ENCODE measurements at places on chromosomes 1 and 21.

DNA sequence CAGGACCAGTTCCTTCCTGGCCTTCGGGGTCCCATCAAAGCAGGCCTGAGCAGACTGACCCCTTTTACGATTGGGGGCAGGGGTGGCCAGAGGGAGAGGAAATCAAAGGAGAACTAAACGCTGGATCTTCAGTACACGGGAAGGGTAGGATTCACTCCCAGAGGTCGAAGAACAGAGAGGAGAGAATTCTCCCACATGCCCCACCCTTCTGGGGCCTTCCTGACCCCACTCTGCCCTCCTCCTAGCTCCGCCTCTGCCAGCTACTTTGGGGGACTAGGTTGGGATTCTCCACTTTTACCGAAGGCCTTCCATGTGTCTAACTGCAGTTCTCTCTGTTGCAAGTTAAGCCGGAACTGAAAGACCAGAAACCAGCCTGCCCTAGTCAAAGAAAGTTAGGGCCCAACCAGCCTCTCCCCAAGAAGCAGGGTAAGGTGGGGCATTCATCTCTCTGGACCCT lies 654 bp upstream of the ARHGEF2 start:
- DNase-seq, result no peak

DNA sequence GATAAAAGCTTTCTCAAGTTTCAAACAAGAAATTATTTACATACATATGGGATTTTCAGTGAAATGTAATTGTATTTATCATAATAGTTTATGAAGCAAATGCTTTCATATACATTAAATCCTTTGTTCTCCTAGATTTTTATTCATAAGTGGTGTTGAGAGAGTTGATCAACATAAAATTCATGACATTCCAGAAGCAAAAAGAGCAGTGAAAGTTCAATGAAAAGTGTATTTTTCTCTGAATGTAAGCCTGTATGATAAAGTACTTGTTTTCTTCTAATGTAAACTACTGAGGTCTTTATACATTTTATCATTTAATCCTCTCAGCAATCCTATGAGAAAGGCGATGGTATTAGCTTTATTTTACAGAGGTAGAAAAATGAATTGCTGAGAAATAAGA lies 146.5 kb downstream of the PLA2G4A start:
- no peak for DNase-seq

- no peak for DNase-seq
Observed at GRCh38 chr1:156797212-156797871, 19.3 kb downstream of the SH2D2A start.

- DNase-seq, result no peak
Observed at GRCh38 chr1:53919675-53920066, 25.7 kb downstream of the DIO1 start.

DNA sequence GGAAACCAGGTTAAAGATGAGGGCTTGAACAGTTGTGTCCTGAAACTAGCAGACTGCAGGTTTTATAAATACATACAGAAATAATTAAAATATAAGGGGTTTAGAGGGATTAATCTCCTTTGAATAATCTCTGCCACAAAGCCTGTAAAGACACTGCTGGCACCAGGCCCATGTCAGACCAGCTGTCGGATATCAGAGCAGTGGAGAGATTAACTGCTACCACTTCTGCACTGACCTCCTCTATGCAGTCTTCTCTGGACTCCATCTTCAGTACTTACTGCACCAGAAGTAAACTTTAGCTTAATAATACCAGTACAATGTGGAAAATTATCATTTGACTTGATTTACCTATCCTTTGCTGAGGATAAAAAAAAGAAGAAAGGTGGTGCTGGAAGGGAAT lies 128.6 kb downstream of the LHX4 start:
- DNase-seq, result no peak

DNA sequence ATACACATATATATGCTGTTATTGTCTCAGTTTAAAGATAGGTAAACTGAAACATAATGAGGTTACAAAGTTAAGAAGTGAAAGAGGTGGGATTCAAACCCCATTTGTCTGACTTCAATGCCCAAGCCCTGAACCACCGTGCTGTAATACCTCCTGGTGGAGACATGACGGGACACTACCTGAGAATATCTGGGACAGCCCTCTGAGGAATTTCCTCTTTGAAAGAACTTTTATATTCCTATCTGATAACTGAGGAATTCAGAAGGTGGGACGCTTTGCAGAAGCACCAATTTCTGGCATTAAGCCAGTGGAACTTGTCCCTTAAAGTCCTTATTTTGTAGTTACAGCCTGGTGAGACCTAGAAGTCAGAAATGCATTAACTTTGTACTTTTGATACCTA lies 32.1 kb upstream of the FASLG start:
- DNase-seq, result no peak

- no peak for DNase-seq
Observed at GRCh38 chr1:8011923-8012858, 13.9 kb downstream of the ERRFI1 start.

DNA sequence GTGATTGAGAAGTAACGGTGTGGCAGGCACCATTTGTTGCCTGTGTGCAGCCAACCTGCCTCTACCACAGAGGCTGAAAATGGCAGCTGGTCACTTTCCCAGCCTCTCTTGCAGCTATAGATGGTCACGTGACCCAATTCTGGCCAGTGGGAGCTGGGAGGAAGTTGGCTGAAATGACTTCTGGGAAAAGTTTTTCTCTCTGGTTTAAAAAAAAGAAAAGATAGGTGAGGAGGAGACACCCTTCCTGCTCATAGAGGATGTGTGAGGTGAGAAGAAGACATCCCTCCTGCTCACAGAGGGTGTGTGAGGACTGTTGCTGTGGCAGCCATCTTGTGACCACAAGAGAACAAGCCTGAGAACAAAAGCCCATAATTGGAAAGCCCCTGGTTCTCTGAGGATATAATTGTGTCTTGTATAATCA lies 122.8 kb downstream of the SYF2 start:
- DNase-seq, result no peak

DNA sequence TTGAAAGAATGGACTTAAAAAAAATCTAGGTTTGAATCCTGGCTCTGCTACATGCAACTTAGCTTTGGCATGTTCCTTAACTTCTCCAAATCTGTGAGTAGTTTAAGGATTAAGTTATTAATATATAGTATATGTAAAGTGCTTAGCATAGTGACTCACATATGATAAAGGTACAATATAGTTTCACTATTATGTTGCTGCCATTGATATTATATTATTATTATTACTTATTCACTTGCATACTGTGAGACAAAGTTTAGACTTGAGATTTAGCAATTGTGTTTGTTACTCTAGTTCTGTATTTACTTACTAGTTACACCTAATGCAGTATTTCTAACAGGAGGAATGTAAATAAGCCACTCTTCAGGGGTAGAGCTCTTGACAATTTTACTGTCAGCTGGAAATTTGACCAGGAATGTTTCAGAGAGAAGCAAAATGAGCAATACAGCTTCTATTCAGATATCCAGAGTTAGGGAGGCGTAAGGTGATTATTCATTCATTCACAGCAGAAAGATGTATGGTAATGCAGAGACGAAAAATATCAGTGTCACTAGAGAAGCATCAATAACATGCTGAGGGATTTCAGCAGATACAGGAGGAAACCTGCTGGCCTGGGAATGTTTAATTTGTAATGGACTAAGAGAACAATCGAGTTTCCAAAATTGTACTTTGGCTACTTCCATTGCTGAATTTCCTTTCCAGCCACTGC lies 25.5 kb downstream of the RGS7 start:
- DNase-seq, result no peak

GRCh38 chr1:115782571-115783281 lies 14.2 kb upstream of the CASQ2 start:
- no peak for DNase-seq

DNA sequence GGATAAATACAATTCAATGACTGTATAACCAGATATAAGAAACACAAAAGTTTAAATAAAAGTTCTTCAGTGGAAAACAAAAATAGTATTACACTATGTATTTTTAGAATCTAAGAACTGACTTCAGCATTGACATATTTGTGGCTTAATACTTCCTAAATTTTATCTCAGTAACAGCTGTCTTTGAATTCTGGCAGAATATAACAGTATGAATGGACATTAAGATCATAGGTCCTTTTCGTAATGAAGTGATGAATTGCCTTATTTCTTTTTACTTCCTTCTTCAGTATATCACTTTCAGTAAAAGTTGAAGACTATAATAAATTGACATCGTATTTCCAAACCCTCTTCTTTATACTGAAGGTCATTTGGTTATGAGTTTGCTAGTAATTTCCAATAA lies 1030.0 kb downstream of the MRPL39 start:
- DNase-seq, result no peak

DNA sequence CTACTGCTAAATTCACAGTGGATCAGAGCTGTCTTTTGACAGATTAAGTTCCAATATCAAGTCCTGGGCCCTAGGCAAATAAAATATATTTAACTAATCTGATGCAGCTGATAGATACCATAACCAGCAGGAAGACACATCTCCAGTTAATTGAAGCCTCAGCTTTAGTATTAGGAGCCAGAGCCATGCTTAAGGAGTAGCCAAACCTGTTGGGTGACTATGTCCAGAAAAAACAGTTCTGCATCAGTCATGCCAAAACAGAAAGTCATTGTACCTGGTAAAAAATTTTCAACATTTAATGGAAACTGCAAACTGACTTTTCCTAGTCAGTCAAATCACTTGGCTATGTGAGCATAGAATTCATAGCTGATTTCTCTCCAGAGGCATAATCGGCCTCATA lies 200.5 kb upstream of the RUNX1 start:
- DNase-seq, result no peak

DNA sequence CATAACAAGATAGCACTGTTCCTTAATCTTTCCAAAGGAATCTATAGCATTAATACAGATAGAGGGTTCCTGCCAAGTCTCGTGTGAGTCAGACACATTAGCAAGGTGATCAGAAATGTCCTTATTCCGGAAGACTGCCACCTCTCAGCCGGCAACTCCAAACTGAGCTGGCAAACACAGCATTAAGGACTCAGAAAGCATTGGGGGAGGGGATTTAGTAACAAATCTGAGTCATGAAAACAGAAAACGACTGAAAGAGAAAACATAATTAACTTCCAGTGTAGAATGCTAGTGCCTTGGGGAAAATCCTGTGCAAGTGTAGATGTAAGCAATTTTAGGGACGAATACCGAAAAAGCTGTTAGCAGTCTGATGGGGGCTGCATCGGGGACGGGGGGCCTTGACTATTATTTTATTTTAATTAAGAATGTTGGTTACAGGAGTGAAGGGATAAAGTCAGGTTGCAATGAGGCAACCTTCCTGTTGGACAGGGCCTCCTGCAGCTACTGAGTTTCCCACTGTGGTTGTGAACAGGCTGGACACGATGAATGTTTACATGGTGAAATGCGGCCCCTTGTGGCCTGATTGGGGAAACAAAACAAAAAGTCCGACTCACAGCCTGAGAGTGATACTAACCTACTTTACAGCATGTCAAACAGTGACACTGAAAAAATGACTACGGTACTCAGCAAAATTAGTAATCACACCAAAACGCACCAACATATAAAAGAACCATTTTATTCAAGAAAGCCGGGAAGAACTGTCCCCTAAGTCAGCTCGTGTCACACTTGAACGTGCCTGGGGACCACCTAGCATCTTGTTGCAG lies 20.7 kb downstream of the MIS18A start:
- DNase-seq, result peak; percentile 12

All from GM18507 (cell line).